ENCODE measurements at places on chromosomes 2 and 18.
A peak's percentile ranks its signal among the peaks of the same experiment; 100 is the strongest.

DNA sequence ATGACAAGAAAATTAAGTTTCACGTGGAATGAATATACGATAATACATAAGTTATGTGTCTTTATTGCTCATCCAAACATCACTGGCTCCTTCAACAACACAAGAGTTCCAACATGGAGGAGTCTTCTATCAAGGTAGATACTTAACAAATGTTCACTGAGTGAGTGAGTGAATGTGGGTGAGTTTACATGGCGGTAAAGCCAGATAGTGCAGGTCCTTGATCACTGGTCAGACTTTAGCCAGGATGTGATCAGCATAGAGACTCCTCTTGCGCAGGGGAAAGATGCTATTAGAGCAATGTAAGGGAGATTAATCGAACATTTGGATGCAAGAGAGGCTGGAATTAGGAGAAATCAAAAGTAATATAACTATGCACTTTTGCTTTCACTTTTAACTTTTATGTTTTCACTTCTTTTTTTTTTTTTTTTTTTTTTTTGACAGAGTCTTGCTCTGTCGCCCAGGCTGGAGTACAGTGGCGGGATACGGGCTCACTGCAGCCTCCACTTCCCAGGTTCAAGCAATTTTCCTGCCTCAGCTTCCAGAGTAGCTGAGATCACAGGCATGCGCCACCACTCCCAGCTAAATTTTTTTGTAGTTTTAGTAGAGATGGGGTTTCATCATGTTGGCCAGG, 249.0 kb upstream of the ID2 start:
- DNase-seq, result no peak

- peak; percentile 91 for DNase-seq
Measured at GRCh38 chr18:13447621-13448334, 229.2 kb downstream of the LDLRAD4 start.

DNA sequence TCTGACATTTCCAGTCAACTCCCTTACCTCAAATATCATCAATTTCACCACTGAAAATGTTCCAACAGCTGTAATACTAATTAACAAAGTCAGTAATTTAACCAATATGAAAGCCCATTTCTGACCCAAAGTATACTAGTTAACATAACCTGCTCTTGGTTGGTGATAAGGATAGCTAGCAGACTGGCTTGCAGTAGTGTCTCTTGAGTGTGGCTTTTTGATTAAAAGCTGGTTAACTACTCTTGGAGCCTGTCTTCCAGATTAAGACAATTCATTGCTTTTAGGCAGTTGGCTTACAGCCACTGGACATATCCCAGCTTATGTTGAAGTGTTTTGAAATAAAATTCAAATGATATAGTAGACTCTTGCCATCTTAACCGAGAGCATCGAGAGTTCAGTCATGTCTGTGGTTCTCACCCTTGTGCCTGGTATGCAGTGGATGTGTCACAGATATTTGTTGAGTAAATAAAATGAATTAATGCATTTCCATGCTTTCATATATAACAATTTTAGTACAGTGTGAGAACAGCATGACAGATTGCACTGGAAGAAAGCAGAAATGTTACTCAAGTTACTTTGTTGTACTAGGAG, 158.1 kb downstream of the TANC1 start:
- DNase-seq, result peak; percentile 98

DNA sequence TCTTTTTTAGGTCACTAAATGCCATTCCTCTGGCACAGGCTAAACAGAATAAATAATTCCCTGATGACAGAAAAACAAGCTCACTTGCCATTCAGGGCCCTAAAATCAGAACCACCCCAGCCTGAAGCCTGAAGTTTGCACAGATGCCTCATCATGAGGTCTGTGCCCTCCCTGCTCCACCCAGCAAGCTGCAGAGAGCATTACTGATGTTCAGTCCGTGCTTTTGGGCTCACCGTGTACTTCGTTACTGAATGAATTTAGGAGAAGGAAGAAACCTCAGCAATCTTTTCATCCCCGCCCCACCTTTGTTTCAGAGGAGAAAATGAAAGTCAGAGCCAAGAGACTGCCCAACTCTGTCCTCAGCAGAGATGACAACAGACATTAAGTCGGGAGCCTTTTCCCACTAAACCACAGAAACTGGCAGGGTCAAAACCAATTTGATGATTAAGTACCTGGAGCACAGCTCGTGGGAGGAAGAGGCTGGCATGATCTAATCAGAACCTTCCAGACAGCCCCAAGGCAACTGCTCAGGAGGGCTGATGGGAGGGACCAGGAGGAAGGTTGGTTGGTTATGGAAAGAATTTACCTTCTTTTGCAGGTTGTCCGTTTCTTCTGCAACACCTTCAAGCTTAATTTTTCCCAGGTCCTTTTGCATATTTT, 122.7 kb downstream of the LAMA1 start:
- peak; percentile 4 for DNase-seq

GRCh38 chr2:9107168-9108025, 99.2 kb upstream of the ASAP2 start:
- DNase-seq, result peak; percentile 6

DNA sequence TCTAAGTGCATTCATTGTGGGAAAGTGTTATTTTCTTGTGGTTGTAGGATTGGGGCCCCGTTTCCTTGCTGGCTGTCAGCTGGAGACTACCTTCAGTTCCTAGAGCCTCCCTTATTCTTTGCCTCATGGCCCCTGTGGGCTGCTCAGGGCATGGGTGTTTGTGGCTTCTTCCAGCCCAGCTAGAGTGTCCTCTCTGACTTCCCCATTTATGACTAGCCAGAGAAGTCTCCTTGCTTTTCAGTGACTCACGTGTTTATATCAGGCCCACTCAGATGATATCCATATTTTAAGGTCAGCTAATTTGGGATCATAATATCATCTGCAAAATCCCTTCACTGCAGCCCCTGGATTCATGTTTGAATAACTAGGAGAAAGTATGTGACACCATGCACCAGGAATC, 62.8 kb downstream of the DTNA start:
- DNase-seq, result peak; percentile 56

- DNase-seq, result peak; percentile 76
Measured at GRCh38 chr18:23307567-23308295, 145.4 kb upstream of the RIOK3 start.

- peak; percentile 44 for DNase-seq
Measured at GRCh38 chr2:53787614-53788289, 908 bp downstream of the ERLEC1 start.
